Stimulated activated CD8-positive, alpha-beta memory T cell treated with anti-CD3 and anti-CD28 coated beads, Interleukin-15, amount 100 ng/mL, for 24 hours (primary cell): ENCODE measurements at places on chromosomes 3 and 15.

- DNase-seq, result no peak
These were observed 68.9 kb downstream of the DNASE1L3 start for GRCh38 chr3:58141766-58142345.

DNA sequence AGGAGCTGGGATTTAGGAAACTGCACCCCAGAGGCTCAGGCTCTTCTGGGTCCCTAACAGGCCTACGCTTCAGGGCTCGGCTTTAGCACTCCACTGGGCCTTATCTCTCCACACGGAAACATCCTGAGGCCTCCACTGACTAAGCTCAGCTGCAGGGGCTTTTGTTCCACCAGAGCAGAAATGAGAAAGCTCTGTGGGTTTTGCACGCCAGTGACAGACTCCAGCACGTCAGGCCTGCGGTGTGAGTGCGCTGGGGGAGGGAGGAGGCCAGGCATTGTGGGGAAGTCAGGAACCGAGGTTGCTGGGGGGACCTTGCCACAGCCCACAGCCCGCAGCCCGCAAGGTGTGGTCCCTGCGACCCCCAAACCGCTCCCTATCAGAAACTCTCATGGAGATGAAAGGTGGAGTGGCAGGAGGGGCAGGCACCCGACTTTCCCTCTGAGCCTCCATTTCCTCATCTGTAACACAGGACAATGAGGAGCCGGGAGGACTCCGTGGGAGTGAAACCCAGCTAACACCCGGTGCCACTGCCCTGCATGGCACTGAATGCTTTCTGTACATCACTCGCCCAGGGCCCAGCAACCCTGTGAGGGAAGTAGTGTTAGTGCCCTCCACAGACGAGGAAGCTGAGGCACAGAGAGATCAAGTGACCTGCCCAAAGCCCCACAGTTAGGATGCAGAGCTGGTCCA is 106.5 kb downstream of the TPRA1 start:
- no peak for DNase-seq

GRCh38 chr3:190424108-190424477 is 25.6 kb downstream of the TMEM207 start:
- DNase-seq, result no peak

DNA sequence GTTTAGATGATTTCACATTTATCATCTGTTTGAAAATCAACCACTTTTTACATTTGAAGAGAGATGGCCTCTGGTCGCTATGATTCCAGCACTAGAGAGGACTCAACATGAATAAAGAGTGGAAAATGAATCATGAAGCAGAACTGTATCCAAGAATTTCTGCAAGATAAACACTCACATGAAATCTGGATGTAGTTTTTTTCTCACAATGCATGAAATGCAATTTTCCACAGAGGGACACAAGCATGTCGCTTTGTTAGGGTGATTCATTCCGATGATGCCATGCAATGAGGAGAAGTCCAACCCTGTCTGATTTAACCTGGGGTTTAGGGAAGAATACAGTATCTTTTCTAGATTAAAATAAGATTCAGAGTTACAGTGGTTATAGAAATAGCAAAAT is 50.4 kb upstream of the ADCY5 start:
- DNase-seq, result no peak

DNA sequence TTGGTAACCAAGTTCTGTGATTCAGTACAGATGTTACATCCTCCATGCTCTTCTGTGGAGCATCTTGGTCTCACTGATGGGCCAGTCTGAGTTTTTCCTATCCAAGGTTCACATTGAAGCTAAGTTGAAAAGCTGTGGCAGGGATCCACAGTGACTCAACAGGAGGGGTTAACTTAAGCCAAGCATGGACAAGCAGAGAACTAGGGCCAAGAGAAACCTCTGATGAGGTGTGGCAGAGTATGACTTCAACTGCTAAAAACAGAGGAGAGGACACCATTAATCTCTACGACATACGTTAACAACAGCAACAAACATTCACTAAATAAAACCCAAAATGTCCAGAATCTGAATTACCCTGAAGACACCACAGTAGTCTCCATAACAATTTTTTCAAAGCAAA is 268.1 kb upstream of the UBE2E2 start:
- DNase-seq, result no peak

- DNase-seq, result no peak
These were observed 28.1 kb downstream of the CLK3 start for GRCh38 chr15:74643665-74644204.

GRCh38 chr3:95615592-95616310 is 1198.6 kb upstream of the EPHA6 start:
- no peak for DNase-seq

- DNase-seq, result no peak
These were observed 346.6 kb downstream of the ZBTB20 start for GRCh38 chr3:114800272-114801031.

- no peak for DNase-seq
These were observed 41.5 kb upstream of the CFAP161 start for GRCh38 chr15:81092559-81092902.

DNA sequence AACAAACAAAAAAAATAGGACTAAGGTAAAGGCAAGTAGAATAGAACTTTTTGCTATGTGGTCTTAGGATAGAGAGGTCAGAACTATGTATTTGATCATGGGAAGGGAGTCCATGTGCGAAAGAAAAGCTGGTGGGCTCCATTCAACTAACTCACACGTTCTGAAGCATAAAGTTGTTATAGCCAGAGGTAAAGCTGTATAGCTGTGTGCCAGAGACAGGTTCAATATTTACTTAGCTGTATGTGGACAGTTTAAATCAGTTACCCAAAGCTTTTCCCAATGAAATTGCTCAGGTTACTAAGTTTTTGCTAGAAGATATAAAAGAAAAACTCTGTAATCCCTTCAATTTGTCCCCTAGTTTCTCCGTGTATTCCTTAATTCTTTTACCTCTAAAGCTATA is 37.8 kb downstream of the ADGRG7 start:
- DNase-seq, result no peak

DNA sequence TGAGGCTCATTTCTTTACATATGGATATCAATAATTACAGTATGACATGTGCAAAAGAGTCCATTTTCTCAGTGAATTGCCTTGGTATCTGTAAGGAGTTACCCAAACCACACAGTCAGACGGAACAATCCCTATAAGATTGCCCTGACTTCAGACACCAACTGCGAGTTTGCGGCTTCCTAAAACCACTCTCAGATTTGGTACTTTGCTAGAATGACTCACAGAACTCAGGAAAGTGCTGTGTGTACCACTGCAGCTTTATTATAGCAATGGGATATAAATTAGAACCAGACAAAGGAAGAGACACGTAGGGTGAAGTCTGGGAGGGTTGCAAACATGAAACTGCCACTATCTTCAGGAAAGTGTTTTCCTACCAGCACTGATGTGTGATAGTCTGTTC is 45.8 kb upstream of the ATP13A3 start:
- no peak for DNase-seq

DNA sequence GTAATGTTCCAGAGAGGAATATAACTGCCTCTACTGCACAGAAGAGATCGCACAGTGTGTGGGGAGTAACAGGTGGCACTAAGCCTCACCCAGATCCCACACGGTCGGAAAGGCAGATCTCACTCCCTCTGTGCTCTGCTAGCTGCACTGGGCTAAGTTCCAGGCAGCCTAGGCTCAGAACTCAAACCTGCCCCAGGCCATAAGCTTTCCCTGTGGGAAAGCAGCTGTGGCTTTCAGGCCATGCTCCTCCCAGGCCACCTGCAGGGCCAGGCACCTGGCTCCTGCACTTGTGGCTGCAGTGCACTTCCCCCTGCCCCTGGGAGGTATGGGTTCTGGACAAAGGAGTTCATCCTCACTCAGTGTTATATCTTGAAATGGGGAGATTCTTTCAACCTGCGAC is 27.5 kb downstream of the PCCB start:
- no peak for DNase-seq

DNA sequence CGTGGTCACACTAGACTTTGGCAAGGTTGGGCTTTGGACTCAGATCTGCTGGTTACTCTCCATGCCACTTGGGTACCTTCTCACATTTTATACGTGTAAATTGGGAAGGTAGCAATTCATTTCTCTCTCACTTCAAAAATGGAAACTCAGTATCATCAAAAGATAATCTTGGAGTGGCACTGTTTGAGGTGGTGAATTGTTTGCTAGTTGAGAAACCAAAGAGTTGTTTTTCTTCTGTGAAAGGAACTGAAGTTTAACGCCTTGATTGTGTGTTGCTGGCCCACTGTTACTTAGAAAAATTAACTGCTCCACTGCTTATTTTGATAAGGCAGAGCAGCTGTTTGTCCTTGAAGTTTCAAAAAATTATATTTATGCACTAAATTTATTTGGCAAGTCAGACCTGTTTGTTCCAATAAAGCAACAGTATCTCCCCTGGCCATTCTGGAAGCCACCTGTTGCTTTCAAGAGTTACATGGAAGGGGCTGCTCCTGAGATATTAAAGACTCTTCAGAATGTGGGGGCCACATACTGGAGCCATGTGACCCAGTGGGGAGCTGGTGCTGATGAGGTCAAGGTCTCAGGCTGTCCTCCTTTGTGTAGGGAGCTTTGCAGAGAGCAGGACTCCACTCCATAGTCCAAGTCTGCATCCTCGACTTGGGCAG is 16.2 kb downstream of the PLCL2 start:
- DNase-seq, result no peak

- no peak for DNase-seq
These were observed 38.3 kb upstream of the ARHGEF3 start for GRCh38 chr3:56839784-56840715.

- no peak for DNase-seq
These were observed 169.6 kb downstream of the UACA start for GRCh38 chr15:70593795-70594194.

DNA sequence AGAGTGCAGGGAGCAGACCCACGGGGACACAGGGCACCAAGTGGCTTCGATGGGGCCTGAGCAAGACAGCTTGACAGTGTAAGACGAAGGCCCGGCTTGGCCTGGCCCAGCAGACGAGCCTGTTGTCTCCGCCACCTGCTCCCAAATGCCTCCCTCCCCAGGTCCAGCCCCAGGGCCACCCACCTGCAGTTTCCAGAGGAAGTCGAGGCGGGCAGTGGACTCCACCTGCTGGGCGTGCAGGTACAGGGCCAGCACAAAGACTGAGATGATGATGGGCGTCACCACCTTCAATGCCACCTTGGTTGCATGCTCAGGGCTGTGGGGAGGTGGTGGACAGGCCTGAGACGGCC is 94.1 kb downstream of the SEC22A start:
- no peak for DNase-seq

- peak; percentile 3 for DNase-seq
These were observed 37.5 kb upstream of the STIMATE start for GRCh38 chr3:52934630-52935530.

DNA sequence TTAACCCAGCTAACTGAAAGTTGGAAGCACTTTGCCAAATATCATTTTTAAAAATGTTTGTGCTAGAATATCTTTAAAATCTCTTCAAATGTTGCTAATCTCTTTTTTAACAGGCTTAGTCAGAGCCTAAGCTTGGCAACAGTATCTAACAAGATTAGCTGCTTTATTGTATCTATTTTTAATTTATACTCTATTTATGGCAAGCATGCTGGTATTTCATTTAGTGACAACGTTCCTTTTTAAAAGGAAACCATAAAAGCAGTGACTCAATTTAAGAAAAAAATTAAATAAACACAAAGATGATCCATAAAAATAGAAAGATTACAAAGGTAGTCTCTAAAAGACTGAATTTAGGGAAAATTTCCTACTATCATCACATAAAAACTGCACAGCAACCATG is 40.5 kb downstream of the SLC12A6 start:
- DNase-seq, result no peak

- DNase-seq, result no peak
These were observed 110.4 kb upstream of the GMNC start for GRCh38 chr3:190972840-190973270.

DNA sequence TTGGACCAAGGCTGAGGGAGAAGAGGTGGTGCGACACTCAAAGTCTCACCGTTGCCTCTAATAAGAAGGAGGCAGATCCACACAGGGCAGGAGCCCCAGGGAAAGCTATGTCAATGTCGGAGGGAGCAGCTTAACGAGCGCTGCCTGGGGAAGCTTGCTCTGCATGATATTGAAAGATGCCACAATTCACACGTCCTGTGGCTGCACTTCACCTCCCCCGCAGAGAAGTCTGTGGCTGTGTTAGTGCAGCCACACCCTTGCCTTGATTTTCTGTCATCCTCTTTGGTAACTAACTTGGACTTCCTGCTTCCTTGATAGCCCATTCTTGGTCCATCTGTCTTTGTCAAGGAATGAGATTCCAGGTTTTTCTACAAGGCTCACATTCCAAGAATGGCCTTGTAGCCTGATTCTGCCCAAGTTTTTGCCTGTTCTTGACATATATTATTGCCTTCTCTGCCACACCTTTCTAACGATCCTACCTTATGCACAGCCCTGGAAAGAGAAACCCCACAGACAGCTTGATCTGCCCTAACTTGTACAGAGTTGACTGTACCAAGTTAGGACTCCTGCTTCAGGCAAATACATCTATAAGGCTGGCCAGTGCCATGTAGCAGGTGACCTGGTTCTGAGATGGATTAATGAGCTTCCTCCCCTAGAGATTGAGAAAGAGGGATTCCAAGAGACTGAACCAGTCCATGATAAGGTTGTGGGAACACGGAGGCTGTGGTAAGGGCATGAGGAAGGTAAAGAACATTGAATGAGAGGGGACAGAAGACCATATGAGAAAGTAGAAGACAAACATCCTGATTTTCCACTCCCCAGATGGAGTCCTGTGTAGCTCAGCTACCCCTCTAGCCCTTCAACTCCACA is 153.0 kb upstream of the WNT5A start:
- no peak for DNase-seq

GRCh38 chr15:74229686-74230085 is 6.4 kb upstream of the CCDC33 start:
- no peak for DNase-seq

DNA sequence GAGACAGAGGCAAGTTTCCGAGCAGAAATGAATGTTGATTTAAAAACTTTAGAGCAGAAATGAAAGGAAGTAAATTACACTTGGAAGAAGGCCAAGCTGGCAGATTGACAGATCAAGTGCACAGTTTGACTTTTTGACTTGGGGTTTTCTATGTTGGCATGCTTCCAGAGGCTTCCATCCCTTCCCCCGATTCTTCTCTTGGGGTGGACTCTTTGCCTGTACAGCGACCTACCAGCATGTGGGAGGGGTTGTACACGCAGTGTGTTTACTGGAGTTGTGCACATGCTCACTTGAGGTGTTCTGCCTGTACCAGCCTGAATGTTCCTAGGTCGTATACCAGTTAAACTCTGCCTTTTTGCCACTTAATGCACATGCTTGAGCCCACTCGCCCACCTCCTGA is 701.5 kb upstream of the GBE1 start:
- DNase-seq, result no peak

- DNase-seq, result no peak
These were observed 187.3 kb downstream of the RBMS3 start for GRCh38 chr3:29468187-29468586.

GRCh38 chr15:55916666-55917409 is 76.6 kb downstream of the NEDD4 start:
- DNase-seq, result no peak

GRCh38 chr3:186994000-186994955 is 64.0 kb downstream of the ST6GAL1 start:
- DNase-seq, result no peak

DNA sequence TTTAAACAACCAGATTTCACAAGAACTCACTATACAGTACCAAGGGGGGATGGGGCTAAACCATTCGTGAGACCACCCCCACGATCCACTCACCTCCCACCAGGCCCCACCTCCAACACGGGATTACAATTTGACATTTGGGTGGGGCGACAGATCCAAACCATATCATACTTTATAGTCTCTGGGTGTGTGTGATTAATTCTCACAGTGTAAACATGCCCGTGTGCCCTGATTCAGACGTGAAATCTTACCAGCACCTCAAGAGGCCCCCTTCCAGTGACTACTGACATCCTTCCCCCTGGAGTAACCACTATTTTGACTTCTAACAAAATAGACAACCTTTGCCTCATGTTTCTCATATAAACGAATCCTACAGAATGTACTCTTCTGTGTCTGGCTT is 5.0 kb upstream of the PDIA5 start:
- DNase-seq, result no peak
